ENCODE measurements at places on chromosomes 4 and X.
A peak's percentile ranks its signal among the peaks of the same experiment; 100 is the strongest.

DNA sequence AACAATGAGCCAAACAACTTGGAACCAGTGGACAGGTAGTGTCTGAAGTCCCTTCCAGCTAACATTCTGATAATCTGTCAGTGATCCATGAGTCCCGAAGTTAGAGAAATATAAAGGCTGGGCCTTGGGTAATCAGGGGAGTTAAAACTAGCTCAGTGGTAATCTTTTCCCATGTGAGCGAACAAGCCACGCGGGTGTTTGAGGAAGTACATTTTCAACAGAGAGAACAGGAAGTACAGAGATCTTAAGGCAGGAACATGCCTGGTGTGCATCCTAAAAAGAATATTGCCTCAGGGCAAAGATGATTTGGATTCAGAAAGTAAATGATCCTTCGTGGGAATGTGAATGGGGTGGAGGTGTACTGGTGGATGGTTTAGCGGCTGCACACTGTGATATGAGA is 42.9 kb downstream of the FNIP2 start:
- no peak for DNase-seq

DNA sequence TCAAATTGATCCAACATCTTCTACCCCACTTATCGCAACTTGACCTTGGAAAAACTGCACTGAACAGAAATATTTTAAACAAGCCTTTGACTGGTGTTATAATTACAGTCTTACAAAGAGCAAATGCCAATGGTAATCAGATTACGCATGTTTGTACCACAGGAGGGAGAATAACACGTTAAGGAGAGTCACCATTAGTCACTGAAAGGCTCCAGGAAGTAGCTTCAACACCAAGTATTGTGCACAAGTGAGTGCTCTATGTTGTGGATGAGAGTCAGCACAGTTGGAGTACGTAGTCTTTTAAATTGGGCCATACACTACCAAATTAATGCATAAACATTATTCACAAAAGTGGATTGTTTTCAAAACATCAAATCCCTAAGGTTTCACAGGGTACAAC is 1081.5 kb upstream of the TENM3 start:
- no peak for DNase-seq

DNA sequence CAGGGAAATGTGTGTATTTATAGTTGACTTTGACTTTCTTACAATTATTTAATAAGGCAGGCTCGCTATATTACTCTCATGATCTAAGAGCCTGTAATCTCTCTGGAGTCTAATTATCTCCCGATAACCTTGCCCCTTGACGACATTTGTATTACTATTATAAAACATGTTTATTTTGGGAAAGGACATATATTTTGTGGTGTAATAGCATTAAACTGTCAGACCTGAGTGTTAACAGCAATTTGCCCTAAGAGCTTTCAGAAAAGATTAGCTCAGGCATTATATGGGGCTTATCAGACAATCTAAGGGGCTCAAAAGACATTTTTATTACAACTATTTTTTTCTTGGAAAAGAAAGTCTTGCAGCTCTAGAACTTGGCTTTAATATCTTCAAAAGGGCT is 427.9 kb upstream of the SLIT2 start:
- DNase-seq = no peak

- no peak for DNase-seq
Measured at GRCh38 chr4:5965225-5965624, 53.0 kb downstream of the C4orf50 start.

DNA sequence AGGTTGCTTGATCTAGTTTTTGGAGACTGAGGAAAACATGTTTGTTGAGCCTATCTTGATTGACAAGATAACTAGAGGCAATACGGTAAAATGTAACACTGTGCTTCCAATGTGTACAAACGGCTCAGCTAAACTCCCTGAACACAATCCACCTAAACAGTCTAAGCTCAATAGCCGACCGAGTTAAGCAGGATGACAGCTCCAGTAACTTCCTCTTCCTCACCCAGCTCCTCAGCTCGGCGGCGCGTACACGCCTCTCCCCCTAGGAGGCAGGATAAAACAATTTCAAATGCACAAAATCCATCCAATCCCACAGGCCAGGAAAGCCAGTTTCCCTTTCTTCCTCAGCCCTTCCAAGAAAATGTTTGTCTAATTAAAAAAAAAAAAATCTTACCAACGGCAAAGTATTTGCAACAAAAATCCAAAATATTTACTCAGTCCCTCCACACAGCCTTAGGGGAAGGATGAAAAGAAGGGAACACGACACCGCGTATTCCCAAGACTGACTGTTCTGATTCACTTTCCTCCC is 1.0 kb downstream of the CNOT6L start:
- no peak for DNase-seq

GRCh38 chr4:41215969-41216293 is 1.6 kb upstream of the APBB2 start:
- no peak for DNase-seq

- DNase-seq = no peak
Measured at GRCh38 chr4:123826896-123827295, 430.3 kb downstream of the SPRY1 start.

- DNase-seq = no peak
Measured at GRCh38 chr4:106551724-106552123, 183.1 kb upstream of the GIMD1 start.

GRCh38 chr4:120434756-120435155 is 368.1 kb upstream of the MAD2L1 start:
- no peak for DNase-seq

- no peak for DNase-seq
Measured at GRCh38 chrX:110746014-110746413, 49.6 kb downstream of the CHRDL1 start.

GRCh38 chr4:39526765-39527295 is 409 bp downstream of the UGDH start:
- peak; percentile 9 for DNase-seq

Measured in stimulated activated CD4-positive, alpha-beta T cell treated with anti-CD3 and anti-CD28 coated beads, Interleukin-15, amount 100 ng/mL, for 48 hours (primary cell).